Stimulated activated CD4-positive, alpha-beta T cell treated with anti-CD3 and anti-CD28 coated beads, Interleukin-12 subunit alpha, Interleukin-12 subunit beta, amount 100 ng/mL, for 48 hours (primary cell): ENCODE measurements at places on chromosomes 4 and X.

GRCh38 chrX:79174949-79175644 is 30.6 kb downstream of the GPR174 start:
- DNase-seq, result no peak

DNA sequence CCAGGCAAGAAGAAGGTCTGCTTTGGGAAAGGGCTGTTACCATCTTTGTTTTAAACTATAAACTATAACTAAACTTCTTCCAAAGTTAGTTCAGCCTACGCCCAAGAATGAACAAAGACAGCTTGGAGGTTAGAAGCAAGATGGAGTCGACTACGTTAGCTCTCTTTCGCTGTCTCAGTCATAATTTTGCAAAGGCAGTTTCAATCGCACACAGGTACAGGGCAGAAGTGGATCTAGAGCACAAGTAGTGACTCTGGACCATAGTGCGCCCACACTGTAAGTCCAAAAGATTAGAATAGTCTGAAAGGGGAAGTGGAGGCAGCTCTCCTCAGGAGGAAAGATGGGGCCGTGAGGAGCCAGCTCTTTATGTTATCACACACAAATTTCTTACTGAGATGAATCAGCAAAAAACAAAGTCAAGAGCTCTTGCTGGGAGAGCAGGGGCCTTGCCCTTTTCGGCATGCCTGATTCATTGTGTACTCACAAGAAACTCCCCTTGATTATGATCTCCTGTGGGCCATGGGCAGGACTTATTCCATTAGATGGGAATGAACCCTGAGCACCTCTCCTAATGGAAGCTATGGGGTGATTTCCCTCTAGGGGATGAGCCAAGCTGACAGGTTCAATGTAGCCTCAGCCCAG is 58.6 kb downstream of the FUNDC1 start:
- no peak for DNase-seq

- no peak for DNase-seq
These were observed 684.5 kb downstream of the PDHA2 start for GRCh38 chr4:96524311-96524875.

DNA sequence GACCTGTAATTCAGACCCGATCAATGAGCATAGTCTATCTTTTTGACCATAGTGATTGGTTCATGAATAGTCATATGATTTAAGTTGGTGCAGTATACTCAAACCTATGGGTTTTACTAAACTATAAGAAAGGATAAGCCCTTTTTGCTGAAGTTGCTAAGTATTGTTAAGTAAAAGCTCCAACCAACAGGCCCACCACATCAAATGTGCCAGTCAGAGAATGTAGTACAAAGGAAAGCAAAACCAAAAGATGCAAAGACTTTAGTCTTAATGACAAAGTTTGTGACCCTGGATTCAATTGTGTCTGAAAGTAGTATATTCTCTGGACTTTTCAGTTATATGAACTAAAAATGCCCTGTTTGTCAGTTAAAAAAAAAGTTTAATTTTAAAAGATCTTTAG is 208.1 kb upstream of the TET2 start:
- no peak for DNase-seq

- DNase-seq, result no peak
These were observed 92.4 kb downstream of the ENOX2 start for GRCh38 chrX:130810561-130810960.

DNA sequence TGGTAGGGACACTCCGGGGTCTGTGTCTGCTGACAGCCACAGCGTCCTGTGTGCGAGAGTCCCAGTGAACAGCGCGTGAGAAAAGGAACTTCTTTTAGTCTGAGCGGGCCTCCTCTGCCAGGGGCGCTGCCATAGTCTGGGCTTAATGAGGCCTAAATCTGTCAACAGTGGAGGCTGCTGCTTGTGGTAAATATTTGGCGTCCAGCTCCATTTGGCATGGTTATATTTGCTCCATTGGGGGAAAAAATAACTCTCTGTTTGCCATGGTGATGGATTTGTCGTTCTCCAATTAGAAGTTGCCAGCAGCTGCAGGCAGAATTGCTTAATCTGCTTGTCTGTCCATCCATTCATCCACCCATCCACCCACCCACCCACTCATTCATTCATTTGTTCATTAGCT is 71.4 kb upstream of the PSAPL1 start:
- DNase-seq, result no peak

DNA sequence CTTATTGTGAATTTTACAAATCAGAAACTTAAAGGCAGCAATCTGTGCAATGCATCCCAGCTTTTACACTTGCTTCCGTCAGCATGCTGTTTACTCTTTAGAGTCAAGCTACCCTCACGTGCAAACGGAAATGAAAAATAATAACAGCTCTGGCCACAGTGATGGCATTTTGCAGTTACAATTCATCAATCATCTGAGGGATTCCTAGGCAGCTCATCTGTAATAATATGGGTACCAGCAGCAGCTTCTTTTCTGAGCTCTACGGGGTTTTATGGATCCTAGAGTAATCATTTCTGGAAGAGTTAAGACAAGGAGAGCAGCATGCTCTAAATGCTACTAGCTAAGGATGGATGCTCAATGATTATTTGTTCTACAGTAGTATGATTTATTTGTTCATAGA is 313.6 kb downstream of the AFF2 start:
- DNase-seq, result no peak

- no peak for DNase-seq
These were observed 76.5 kb downstream of the COL4A5 start for GRCh38 chrX:108516184-108516583.

- no peak for DNase-seq
These were observed 15.9 kb downstream of the GPC4 start for GRCh38 chrX:133399411-133399810.

- no peak for DNase-seq
These were observed 81.0 kb downstream of the MGST2 start for GRCh38 chr4:139746431-139747171.

DNA sequence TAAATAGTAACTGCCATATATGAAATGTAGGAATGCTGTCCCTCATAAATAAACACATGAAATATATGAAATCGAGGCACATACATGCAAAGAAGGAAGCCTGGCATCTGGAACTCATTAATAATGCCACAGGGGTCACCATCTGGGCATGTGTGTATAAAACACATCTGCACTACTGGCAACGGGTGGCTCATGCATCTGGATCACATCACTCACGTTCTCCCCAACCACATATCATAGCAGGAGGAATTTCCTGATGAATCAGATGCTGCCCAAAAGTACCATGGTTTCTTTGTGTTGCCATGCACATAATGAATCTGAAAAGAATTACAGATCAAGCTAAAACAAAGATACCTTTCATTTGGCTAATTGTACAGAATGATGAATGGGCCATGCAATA is 28.6 kb downstream of the RNF175 start:
- DNase-seq, result no peak

GRCh38 chrX:135985157-135985972 is at the start of gene SLC9A6:
SLC9A6 (plus strand) TSS chrX:135985435; CDS start chrX:135985659, 224 bp downstream.
- peak; percentile 52 for DNase-seq

- peak; percentile 29 for DNase-seq
These were observed 27.3 kb downstream of the PRDX4 start for GRCh38 chrX:23694606-23695005.

- no peak for DNase-seq
These were observed 42.9 kb downstream of the AFF1 start for GRCh38 chr4:86977621-86978184.

DNA sequence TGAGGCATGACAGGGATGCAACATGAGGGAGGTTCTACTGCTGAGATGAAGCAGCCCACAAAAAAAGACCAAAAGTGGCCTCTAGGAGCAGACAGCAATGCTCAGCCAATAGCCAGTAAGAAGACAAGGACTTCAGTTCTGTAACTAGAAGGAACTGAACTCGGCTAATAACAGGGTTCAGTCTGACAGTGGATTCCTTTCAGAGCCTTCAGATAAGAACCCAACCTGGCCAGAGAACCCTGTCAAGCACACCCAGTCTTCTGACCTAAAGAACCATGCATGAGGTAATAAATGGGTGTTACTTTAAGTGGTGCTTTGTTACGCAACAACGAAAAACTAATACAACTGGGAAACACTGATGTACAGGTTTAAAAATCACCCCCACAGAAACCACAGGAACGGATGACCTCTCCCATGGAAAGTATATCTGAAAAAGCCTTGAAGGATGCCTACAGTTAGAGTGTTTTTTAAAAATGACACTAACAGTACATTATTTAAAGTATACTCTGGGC is 94.6 kb downstream of the PAPSS1 start:
- DNase-seq, result no peak

- no peak for DNase-seq
These were observed 57.5 kb upstream of the EGFL6 start for GRCh38 chrX:13511944-13512330.

DNA sequence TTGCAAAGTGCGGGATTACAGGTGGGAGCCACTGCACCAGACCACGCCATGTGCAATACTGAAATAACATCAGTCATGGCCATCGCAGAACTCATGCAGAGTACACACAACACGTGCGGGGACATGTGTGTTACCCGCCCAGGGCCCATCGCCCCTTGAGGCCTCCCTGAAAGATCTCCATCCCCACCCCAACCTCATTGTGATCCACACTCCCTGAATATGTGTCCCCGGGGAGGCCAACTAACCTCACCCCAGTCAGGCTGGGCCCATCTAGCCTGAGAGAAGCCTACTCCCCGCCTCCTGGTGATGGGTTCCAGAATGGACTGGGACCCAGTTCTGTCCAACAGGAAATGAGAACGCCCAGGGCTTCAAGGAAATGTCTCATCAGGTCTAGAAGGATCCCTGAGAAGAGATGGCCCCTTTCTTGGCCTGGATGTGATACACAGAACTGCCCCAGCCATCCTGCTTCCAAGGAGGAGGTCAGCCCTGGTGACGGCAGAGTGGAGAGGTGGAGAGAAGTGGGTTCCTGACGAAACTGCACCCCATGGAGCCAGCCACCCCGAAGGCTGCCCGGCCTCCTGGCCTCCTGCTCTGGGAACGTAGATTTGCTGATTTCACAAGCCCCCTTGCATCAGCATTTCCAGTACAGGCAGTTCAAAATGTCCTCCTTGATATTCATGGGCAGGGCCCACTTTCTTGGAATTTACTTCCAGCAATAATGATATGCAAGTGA is 22.5 kb upstream of the CLDN24 start:
- DNase-seq, result no peak

DNA sequence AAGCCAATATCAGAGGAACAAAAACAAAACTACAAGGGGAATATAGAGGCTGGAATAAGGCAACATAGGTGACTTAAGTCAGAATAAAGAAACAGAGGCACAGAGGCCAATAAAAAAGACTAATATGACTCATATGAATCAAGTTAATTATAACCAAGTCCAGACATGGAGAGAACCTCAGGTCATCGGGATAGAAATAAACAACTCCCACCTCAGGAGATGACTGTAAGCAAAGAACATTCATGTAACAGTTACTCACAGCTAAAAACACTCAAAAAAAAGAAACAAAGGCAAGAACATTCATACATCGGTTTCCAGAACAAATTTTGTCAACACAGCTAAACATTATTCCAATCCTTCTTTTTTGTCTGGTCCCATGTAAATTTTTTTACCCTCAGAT is 60.3 kb upstream of the RXFP1 start:
- no peak for DNase-seq

DNA sequence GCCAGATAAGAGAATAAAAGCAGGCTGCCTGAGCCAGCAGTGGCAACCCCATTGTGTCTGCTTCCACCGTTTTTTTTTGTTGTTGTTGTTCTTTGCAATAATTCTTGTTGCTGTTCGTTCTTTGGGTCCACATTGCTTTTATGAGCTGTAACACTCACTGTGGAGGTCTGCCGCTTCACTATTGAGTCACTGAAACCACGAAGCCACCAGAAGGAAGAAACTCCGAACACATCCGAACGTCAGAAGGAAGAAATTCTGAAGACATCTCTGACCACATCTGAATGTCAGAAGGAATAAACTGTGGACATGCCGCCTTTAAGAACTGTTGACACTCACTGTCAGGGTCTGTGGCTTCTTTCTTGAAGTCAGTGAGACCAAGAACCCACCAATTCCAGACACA is 110.5 kb downstream of the PCDH18 start:
- DNase-seq, result no peak

DNA sequence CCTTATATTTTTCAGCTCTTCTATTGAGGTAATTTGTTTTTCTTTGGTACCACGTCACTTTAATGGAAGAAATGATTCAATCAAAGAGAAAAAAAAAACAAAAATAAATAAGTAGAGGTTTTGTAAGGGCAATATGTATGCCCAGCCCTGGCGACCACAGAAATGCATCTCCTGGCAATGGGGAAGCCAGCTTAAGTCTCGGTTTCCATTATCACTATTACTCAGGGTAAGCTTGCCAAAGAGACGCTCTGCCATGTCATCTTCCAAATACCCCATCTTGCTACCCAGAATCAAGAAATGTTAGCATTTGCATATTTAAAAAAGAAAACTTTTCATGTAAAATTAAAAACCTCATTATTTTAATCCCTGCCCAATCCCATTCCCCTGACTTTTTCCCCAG is 68.8 kb downstream of the FAM47C start:
- no peak for DNase-seq

GRCh38 chr4:184198190-184198589 is 19.5 kb downstream of the ENPP6 start:
- DNase-seq, result no peak

DNA sequence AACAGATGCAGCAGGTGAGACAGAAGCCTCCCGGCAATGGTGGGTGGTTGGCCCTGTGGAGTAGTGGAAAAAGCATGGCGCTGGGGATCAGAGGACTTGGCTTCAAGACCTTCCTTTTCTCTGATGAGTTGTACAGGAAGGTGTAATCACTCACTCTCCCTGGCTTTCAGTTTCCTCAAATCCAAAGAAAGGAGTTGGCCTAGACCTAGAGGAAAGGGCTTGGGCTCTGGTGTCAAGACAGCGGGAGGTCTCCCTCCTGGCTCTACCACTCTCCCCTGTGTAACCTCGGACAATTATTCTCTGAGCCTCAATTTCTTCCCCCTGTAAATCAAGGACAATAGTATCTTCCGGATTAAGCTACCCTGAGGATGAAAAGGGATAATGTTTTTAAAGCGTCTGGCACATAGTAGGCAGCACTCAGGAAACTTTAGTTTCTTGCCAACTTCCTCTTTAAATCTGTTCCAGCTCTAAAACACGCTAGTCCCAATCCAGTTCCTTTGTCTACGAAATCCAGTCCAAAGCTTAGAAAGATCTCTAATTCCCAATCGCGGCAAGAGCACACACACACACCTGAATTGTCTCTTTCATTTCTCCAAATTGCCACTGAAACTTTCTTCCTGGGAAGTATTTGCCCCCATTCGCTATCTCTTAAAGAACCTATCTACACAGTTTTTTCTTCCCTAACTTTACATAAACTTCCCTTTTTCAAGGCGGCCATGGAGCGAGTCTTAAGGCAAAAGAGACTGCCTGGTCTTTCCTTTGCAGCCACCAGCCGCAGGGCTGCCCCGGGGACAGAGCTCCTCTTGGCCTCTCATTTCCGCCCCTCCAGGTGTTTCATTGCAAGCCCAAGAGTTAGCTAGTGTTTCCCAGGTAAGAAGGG is 29.9 kb upstream of the GPC4 start:
- no peak for DNase-seq

GRCh38 chrX:107725761-107726555 is 49.6 kb downstream of the TSC22D3 start:
- DNase-seq, result no peak

- no peak for DNase-seq
These were observed 16.4 kb downstream of the LSM6 start for GRCh38 chr4:146191766-146192458.

- no peak for DNase-seq
These were observed 69.6 kb upstream of the NFKB1 start for GRCh38 chr4:102431608-102431961.
